ENCODE measurements at places on chromosomes 11 and 22. TPM values are rescaled to one million over a fixed set of nuclear protein-coding genes. Genes with fewer than 3 reads are reported as not detected.

The KLHL35 gene
- total RNA-seq = 0.20 TPM

The TRIM51 gene
- not detected for total RNA-seq

The SNRPD3 gene
- total RNA-seq = 125 TPM

The OR52A1 gene
- total RNA-seq = not detected

The BTBD18 gene
- total RNA-seq = not detected

The SAAL1 gene
- total RNA-seq = 4.6 TPM

The OR8D4 gene
- not detected for total RNA-seq

The WNT11 gene
- total RNA-seq = 1.6 TPM

The LBHD1 gene
- total RNA-seq = 2.4 TPM

The ATG13 gene
- 54.5 TPM for total RNA-seq

The ANO5 gene
- total RNA-seq = 38.7 TPM

The FGF19 gene
- not detected for total RNA-seq

The C11orf54 gene
- total RNA-seq = 29.5 TPM

The MB gene
- total RNA-seq = 6,650 TPM

The SF1 gene
- total RNA-seq = 213 TPM

The CCDC188 gene
- total RNA-seq = 0.43 TPM

The ZNF215 gene
- 0.63 TPM for total RNA-seq

The AGBL2 gene
- not detected for total RNA-seq

The CRYBA4 gene
- not detected for total RNA-seq

The ALX4 gene
- not detected for total RNA-seq

The PPP1R14B gene
- 99.2 TPM for total RNA-seq

The LDHA gene
- 187 TPM for total RNA-seq

The MUC5AC gene
- total RNA-seq = not detected

The KRTAP5-2 gene
- total RNA-seq = not detected

The KCNK7 gene
- 0.39 TPM for total RNA-seq

The LRP4 gene
- total RNA-seq = 29.6 TPM

The RHOD gene
- total RNA-seq = 68.5 TPM

The OR6T1 gene
- total RNA-seq = not detected

The CCDC116 gene
- not detected for total RNA-seq

The HNRNPUL2 gene
- total RNA-seq = 12.2 TPM

The CYB5R2 gene
- total RNA-seq = 4.0 TPM

The SLC5A12 gene
- 1.7 TPM for total RNA-seq

The TRMT112 gene
- total RNA-seq = 110 TPM

The CXCR5 gene
- 0.16 TPM for total RNA-seq

The OR2D2 gene
- not detected for total RNA-seq

The DEFB131B gene
- total RNA-seq = not detected

The TPBGL gene
- total RNA-seq = 0.12 TPM

The HORMAD2 gene
- not detected for total RNA-seq

The CREB3L1 gene
- 5.4 TPM for total RNA-seq

The RTN4R gene
- total RNA-seq = 2.0 TPM

The NRXN2 gene
- total RNA-seq = 1.4 TPM

The FOLR2 gene
- 32.5 TPM for total RNA-seq

All from right atrium auricular region (tissue), 2 donors.